ENCODE measurements at places on chromosomes 2 and 18. TPM values are rescaled to one million over a fixed set of nuclear protein-coding genes. Genes with fewer than 3 reads are reported as not detected.

DNA sequence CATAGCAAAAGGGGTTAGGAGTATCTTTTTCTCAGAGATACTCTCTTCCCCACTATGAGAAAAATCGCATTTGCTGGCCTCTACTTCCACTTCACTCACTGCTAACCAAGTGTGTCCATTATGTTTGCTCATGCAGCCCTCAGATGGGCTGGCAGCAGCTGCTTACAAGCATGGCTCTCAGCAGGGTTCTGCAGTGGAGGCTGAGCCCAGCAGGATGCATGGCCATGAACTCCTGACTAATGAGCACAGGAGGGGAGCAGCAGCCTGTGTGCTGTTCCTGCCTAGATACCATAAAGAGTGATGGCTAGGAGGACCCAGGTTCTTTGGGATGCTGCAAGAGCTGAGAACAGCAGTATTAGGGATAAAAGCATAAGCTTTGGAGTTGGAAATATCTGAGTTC, 316.9 kb upstream of the THSD7B start:
- DNase-seq, result no peak

DNA sequence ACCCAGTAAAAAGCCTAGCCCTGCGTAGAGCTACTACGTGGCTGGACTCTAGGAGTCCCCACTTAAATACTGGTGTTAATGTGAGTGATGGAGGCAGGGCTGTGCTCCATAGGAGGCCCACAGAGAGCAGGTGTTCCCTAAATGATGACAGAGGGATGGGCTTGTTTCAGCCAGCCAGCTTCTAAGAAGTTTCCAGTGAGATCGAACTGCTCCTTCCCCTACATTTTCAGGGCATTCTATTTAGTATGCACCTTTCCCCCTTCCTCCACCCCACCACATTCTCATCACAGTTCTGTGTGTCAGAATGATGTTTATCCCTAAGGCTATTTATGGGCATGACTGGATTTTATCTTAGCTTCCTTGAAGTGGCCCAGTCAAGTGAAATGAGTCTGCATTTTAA, 213.0 kb downstream of the TRIB2 start:
- DNase-seq, result no peak

DNA sequence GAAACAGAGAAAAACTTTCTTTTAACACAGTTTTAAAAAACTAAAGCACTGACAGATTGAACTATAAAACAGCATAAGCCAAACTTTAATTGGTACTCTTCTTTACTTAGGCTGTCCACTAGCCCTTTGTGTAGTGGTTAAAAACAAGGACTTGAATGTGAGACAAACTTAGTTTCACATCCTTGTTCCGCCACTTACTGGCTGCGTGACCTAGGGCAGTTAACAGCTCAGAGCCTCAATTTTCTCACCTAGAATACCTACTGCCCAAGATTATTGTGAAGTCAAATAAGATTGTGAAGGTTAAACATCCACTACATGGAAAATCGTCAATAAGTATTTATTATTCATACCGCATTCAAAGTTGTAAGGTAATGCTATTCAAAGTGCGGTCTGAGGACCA, 2.0 kb downstream of the WDR35 start:
- no peak for DNase-seq

DNA sequence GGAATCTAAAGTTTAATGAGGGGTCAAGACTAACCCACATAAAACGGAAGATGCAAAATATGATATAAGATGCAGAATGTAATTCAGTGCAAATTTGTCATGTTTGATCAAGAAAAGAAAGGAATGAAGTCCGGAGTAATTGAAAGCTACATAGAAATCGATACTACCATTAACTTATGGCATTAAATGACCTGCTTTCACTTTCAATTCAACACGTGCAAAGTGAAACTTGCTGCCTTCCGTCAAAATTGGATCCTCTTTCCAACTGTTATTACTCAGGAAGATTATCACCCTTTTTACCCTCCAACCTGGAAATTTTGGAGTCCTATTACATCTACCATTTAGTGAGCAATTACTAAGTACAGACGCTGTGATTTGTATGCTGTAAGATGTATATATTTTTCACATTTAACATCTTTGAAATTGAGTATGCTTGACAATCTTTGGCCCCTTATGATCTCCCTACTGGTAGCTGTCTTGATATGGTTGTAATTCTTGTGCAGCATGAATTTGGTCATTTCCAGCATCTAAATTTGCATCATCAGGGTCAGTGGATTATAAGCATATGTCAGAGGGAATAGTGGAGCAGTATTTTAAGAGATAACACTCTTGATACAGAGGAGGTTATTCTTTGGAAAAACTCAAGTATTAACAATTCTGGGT, 18.6 kb downstream of the UNC80 start:
- DNase-seq, result no peak

DNA sequence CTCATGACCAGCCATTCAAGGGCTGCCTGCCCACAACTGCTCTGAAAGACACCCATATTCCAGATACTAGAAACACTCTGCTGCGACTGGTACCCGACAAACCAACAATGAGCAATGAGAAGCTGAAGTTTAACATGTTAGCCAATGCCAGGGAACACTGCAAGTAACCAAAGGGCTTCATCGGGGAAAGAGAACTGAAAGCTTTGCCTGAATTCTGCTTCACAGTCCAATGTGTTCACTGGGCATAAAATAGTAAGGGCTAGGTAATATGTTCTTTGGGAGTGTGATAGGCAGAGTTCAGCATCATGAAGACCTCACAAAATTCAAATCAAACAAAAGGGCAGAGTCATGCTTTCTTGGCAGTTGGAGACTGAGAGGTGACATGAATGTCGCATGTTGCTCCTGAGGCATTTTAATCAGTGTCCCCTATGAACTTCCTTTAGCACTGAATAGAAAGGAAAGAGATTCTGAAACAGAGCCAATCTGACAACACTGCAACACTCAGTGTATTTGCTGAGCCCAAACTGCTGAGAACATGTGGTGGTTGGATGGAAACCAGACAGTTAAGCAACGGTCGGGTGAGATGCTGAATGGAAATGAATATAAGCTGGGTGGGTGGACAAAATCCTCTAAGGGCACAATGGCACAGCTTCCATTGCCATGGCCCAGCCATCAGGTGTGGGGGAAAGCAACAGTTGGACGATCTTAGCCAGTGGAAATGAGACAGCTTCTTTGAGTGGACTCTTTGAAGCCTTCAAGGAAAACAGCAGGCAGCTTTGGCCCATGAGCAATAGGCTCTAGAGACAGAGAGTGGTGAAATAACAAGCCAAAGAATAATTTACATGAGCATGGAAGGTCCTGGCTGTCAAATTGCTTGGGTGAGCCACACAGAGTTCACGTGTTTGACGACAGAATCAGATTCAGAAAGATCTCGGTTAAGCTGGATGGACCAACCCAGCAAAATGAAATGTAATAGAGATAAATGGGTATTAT, 277.5 kb downstream of the AFF3 start:
- DNase-seq, result no peak

DNA sequence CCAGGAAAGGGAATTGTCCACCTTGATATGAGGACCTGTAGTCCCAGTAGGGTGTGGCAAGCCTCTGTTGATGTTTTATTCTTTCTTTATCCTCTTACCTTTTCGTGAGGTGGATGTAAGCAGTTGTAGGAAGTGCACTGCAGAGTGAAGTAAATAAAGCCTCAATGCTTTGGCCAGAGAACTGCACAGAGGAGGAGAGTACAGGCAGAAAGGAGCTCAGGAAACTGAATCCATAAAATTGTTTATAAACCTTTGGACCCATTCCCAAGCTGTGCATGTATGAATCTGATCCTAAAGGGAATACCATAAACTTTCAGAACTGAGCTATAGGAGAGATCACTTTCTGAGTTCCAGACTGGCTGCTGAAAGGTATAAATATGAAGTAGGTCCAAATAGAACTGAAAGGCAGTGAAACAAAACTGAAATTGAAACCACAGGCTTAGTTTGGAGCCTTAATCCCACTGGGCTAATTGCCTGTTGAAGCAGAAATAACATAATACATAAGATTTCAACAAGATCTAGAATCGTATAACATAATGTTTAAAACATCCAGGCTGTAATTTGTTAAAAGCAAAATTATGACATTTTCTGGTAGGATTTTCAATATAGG, 17.9 kb upstream of the SLC9A4 start:
- no peak for DNase-seq

DNA sequence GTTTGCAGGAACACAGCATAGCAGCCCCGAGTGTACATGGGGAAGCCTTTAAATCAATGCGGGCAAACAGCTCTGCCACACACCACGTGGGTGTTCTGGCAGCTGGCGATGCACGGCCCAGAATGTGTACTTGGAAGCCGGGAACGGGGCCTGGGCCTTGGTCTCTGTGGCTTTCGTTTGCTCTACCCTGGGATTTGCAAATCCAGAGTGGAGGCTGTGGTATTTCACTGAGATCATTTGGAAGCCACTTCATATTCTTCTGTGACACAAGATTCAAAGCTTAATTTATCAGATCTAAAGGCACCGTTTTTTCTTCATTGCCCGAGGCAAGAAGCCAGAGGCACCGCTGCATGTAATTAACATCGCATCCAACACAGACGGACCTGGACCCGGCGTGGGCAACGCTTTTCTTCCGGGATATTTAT, 246.3 kb upstream of the MYT1L start:
- DNase-seq, result no peak

- DNase-seq, result no peak
Measured at GRCh38 chr2:39948016-39948719, 169.1 kb upstream of the THUMPD2 start.

- DNase-seq, result no peak
Measured at GRCh38 chr2:86226636-86227520, 27.6 kb downstream of the MRPL35 start.

GRCh38 chr2:22991844-22992243, 393.1 kb upstream of the KLHL29 start:
- DNase-seq, result no peak

DNA sequence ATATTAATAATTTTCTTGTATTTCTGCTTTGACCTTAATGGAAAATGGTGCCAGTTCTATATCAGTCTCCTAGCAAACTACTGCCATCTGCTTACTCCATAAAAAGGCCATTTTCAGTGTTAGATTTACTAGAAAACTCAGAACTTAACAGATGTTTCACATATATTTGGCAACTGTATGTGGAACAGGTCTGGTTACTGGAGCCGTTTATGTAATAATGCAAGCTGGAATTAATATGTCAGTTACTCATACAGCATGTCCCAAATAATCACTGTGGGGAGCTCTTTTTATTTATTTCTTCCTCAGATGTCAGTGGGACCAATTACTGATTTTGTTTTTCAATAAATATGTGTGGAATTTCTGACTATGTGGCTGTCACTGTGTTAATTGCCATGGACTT, 1247.6 kb downstream of the CNTNAP5 start:
- DNase-seq, result no peak

- no peak for DNase-seq
Measured at GRCh38 chr2:131077182-131077846, 15.9 kb downstream of the FAM168B start.

GRCh38 chr18:13608791-13609532, 117.4 kb downstream of the FAM210A start:
- no peak for DNase-seq

- DNase-seq, result no peak
Measured at GRCh38 chr2:12009323-12009905, 263.0 kb downstream of the LPIN1 start.

DNA sequence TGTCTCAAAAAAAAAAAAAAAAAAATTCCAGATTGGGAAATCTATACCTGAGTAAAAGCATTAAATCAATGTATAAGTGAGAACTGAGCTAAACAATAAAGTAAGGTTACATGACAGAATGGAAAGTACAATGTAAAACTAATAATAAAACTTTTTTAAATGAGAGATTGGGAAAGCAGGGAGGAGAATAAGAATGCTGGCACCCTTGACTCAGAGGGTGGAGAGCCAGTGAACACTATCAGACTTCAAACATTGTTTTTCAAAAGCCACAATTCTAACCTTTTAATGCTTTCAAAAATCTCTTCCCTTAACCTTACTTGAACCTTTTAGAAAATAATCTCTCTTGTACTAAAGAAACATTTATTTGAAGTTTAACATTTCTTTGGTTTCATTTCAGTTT, 63.5 kb downstream of the TBC1D8 start:
- DNase-seq, result no peak

DNA sequence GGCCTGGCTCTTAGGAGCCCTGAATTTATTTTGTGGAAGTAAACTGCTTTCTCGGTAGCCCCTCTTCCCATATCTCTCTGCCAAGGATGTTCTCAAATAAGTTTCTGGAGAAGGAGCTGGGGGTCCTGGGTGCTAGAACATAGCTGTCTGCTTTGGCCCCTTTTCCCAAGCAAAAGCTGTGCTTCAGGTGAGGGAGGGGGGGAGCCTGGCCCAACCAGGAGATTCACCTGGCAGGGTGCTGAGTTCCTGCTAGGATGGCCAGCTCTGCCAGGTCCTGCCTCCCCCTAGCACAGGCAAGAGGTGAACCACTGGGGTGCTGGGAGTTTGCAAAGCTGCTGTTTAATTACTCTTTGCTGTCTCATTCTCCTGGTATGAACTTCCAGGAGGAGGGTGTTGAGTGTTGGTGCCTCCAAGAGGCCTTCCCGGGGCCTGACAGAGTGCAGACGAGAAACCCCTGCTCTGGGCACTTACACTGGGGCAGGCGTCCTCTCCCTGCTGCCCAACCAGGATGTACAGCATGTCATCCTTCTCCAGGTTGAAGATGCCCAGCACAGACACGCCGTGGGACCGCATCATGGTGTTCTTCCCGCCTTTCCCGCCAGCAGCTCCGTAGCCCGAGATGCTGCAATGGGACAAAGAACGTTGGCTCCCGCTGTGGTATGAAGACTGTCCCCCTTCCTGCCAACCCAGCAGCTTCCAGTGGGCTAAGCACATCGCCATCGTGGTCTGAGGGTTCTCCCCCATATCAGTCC, 124.2 kb downstream of the CLIP4 start:
- DNase-seq, result no peak

DNA sequence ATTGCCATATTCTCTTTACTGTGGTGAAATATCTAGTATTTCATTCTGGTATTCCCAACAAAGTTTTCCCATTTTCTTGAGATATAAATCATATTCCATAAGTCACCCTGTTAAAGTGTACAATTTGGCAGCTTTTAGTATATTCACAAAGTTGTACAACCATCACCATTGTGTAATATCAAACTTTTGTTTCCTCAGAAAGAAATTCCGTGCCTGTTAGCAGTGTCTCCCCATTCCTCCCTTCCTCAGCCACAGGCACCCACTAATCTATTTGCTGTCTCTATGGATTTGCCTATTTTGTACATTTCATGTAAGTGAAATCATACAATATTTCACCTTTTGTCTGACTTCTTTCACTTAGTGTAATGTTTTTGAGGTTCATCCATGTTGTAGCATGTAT, 19.7 kb downstream of the NCOA1 start:
- no peak for DNase-seq

Gene SCYGR8
- not detected for total RNA-seq

Gene ACTR2
- 382 TPM for total RNA-seq

Gene PSTPIP2
- 12.6 TPM for total RNA-seq

Gene FTCDNL1
- total RNA-seq, result 2.0 TPM

Gene TTN
- 11.9 TPM for total RNA-seq

Gene KIAA1328
- 9.8 TPM for total RNA-seq

Gene MFSD2B
- total RNA-seq, result not detected

Gene KHK
- 13.7 TPM for total RNA-seq

Gene HTR2B
- total RNA-seq, result not detected

Gene LCT
- total RNA-seq, result 0.14 TPM

Gene SKA1
- 25.6 TPM for total RNA-seq

Data from activated naive CD8-positive, alpha-beta T cell treated with anti-CD3 and anti-CD28 coated beads, Interleukin-2, amount 10 ng/mL, durations not matched to agents 7 days and 5 days (primary cell).